Central memory CD8-positive, alpha-beta T cell (primary cell): ENCODE measurements at places on chromosomes 1 and 21.

GRCh38 chr1:171484760-171485374 lies 463 bp upstream of the PRRC2C start:
- H3K4me3 ChIP-seq: peak overlapping the region; percentile 91
- peaks cover 44% of the 10 kb centered on the region for H3K4me1 ChIP-seq
- no peak for DNase-seq
- H3K27ac ChIP-seq: peak overlapping the region; percentile 95
- H3K36me3 ChIP-seq: peaks cover 33% of the 10 kb centered on the region

GRCh38 chr1:246048693-246049092 lies 458.4 kb downstream of the SMYD3 start:
- no peak overlapping the region for H3K4me3 ChIP-seq
- H3K36me3 ChIP-seq: no peaks in the 10 kb centered on the region
- H3K27me3 ChIP-seq: no peaks in the 10 kb centered on the region
- no peak for DNase-seq
- H3K27ac ChIP-seq: no peak overlapping the region

DNA sequence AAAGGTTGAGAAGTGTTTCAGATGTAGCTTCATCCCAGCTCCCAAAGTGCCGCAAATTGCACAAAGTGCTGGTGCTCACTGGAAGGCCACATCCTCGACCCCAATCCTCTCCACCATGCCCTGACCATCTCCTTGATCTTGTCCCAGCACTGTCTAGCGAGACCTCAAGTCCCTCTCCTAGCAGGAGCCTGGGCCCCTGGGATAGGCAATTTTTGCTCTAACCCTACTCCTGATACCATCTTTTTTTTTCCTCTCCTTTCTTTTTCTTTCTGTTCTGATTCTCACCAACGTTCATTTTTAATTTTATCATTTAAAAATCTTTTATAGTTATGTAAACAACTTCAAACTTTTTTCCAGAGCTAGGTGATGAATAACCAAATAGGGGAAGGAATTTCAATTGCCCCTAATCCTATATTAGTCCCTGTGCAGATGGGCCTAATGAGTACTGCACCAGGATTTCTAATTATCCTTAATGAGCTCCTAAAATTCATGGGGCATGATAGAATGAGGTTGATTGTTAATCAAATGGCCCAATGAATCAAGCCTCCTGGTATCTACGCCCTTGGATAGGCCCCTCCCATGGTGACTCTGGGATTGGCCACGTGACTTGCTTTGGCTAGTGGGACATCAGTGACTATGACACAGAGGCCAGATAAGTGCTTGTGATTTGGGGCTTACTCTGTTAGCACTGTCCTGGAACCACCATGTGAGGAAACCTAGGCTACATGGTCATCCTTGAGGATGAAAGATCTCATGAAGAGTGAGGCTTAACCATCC lies 41.5 kb upstream of the TENT5B start:
- H3K27ac ChIP-seq: no peak overlapping the region
- no peaks in the 10 kb centered on the region for H3K36me3 ChIP-seq
- no peak overlapping the region for H3K4me3 ChIP-seq
- H3K27me3 ChIP-seq: no peaks in the 10 kb centered on the region
- DNase-seq: no peak
- no peaks in the 10 kb centered on the region for H3K4me1 ChIP-seq

GRCh38 chr1:56057466-56058405 lies 521.6 kb downstream of the PLPP3 start:
- H3K4me1 ChIP-seq: no peaks in the 10 kb centered on the region
- no peak overlapping the region for H3K27ac ChIP-seq
- H3K27me3 ChIP-seq: no peaks in the 10 kb centered on the region

- no peaks in the 10 kb centered on the region for H3K4me1 ChIP-seq
- H3K4me3 ChIP-seq: no peak overlapping the region
- no peak for DNase-seq
- no peaks in the 10 kb centered on the region for H3K27me3 ChIP-seq
Measured at GRCh38 chr1:195326325-195326724, 1281.9 kb downstream of the KCNT2 start.

DNA sequence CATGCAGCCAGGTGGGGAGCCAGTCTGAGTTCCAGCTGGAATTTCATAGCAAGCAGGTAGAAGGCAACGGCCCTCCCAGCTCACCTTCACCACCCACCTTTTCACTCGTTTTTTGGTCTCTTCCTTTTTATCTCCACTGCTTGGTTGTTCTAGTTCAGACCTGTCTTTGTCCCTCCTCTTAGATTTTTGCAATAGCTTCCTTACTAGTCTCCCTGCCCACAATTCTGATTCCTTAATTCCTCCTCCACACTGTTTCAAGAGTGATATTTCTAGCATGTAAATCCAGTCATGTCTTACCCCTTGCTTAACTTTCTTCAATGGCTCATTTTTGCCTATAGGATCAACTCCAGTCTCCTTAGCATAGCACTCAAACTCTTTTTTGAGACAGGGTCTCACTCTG lies 119.6 kb downstream of the TMEM53 start:
- H3K4me1 ChIP-seq: no peaks in the 10 kb centered on the region
- no peak overlapping the region for H3K27ac ChIP-seq
- peaks cover 13% of the 10 kb centered on the region for H3K27me3 ChIP-seq

DNA sequence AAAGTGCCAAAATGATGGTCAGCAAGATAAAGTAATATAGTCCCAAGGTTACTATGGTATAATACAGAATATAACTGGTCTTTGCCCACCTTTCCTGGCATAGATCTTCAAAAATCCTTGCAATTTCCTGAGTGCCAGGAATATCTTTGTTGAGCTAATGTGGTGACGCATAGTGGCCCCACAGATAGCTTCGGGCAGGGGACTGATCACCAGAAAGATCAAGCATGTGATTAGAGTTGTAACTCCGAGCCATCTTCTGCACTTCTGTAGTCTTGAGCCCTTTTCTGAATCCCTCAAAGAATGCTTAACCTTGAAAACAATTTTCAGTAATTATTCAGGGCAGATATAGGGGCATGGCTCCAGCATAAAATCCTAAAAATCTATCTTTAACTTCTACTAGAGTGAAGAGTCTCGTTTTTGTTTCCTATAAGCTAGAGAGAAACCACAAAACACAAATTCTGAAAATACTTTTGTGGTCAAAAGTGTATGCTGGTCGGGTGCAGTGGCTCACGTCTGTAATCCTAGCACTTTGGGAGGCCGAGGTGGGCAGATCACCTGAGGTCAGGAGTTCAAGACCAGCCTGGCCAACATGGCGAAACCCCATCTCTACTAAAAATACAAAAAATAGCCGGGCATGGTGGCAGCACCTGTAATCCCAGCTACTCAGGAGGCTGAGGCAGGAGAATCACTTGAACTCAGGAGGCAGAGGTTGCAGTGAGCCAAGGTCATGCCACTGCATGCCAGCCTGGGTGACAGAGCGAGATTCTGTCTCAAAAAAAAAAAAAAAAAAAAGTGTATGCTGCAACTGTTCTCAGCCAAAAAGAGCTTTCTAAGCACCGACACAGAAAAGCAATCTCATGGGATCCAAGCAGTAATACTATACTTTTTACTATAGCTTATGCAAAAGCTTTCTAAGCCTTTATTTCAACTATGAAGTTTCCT lies 62.8 kb downstream of the NVL start:
- H3K4me1 ChIP-seq: no peaks in the 10 kb centered on the region
- H3K36me3 ChIP-seq: peaks cover 22% of the 10 kb centered on the region
- H3K27me3 ChIP-seq: no peaks in the 10 kb centered on the region
- H3K4me3 ChIP-seq: no peak overlapping the region
- no peak for DNase-seq

- no peaks in the 10 kb centered on the region for H3K27me3 ChIP-seq
- no peak overlapping the region for H3K4me3 ChIP-seq
- H3K36me3 ChIP-seq: no peaks in the 10 kb centered on the region
- no peaks in the 10 kb centered on the region for H3K4me1 ChIP-seq
- no peak overlapping the region for H3K27ac ChIP-seq
- no peak for DNase-seq
Measured at GRCh38 chr1:71463144-71463543, 382.3 kb upstream of the ZRANB2 start.

GRCh38 chr1:60589916-60590315 lies 492.4 kb upstream of the NFIA start:
- H3K36me3 ChIP-seq: no peaks in the 10 kb centered on the region
- DNase-seq: no peak
- no peak overlapping the region for H3K27ac ChIP-seq
- no peak overlapping the region for H3K4me3 ChIP-seq
- no peaks in the 10 kb centered on the region for H3K27me3 ChIP-seq
- H3K4me1 ChIP-seq: no peaks in the 10 kb centered on the region

GRCh38 chr21:33455686-33456446 lies 23.9 kb downstream of the TMEM50B start:
- H3K4me1 ChIP-seq: no peaks in the 10 kb centered on the region
- H3K27me3 ChIP-seq: no peaks in the 10 kb centered on the region
- no peak overlapping the region for H3K4me3 ChIP-seq
- no peak overlapping the region for H3K27ac ChIP-seq
- no peak for DNase-seq
- peaks cover 18% of the 10 kb centered on the region for H3K36me3 ChIP-seq

DNA sequence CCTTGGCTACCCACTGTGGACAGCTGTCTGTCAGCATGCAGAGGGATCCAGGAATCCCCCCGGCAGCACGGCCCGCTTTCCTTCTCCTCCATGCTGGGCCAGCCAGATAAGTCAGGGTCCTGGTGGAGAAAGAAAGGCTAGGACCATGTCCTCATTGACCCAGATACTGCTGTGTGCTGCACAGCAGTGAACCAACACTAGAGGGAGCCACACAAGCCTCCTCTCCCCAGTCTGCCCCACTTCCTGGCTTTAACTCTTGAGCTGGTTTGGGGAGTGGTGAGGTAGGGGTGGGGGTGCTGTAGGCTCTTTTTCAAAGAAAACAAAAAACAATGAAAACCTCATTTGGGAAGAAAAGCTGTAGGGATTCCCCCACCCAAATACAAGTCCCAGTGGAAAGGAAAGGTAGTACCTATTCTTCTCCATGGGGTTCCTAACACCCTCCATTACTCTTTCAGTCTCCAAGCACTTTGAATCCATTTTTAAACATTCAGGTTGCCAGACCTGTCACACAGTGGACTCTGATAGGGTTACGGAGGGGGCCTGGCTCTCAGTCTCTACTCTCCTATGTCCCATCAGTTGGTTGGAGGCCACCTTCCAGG lies 84.9 kb upstream of the CD1D start:
- no peak overlapping the region for H3K4me3 ChIP-seq
- DNase-seq: no peak
- no peaks in the 10 kb centered on the region for H3K36me3 ChIP-seq
- peaks cover 34% of the 10 kb centered on the region for H3K27me3 ChIP-seq
- H3K4me1 ChIP-seq: no peaks in the 10 kb centered on the region

GRCh38 chr1:219302697-219303096 lies 129.0 kb downstream of the LYPLAL1 start:
- no peak overlapping the region for H3K4me3 ChIP-seq
- no peaks in the 10 kb centered on the region for H3K4me1 ChIP-seq
- H3K27ac ChIP-seq: no peak overlapping the region
- H3K27me3 ChIP-seq: peaks cover 9% of the 10 kb centered on the region
- no peaks in the 10 kb centered on the region for H3K36me3 ChIP-seq

DNA sequence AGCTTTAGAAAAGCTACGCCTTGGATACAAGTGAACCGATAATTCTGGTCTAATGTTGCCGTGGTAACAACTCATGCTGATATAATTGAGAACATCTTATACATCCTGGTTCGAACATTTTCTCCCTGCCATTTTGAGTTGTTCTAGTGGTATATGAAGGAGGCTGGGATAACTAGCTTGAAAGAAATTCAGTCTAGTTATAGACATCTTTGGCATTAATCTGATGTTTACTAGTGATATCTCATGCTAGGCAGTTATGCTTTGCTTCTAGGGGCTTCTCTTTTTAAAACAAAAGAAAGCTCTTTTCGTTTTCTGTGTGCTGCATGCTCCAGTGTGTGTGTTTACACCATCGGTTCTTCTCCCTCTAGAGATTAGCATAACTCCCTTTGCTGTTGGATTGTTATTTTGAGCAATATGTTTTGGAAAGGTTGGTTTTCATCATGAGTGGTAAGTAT lies 20.5 kb downstream of the PRKACB start:
- H3K4me3 ChIP-seq: peak overlapping the region; percentile 61
- H3K36me3 ChIP-seq: peaks cover 4% of the 10 kb centered on the region
- peaks cover 74% of the 10 kb centered on the region for H3K4me1 ChIP-seq
- peak overlapping the region; percentile 60 for H3K27ac ChIP-seq
- no peak for DNase-seq

- H3K36me3 ChIP-seq: no peaks in the 10 kb centered on the region
- no peak for DNase-seq
- H3K4me1 ChIP-seq: no peaks in the 10 kb centered on the region
- no peaks in the 10 kb centered on the region for H3K27me3 ChIP-seq
- no peak overlapping the region for H3K27ac ChIP-seq
- no peak overlapping the region for H3K4me3 ChIP-seq
Measured at GRCh38 chr1:96660503-96660902, 61.1 kb upstream of the PTBP2 start.

- no peak for DNase-seq
- no peak overlapping the region for H3K27ac ChIP-seq
- H3K4me3 ChIP-seq: no peak overlapping the region
- H3K4me1 ChIP-seq: no peaks in the 10 kb centered on the region
Measured at GRCh38 chr21:26759731-26760130, 85.5 kb downstream of the ADAMTS1 start.

GRCh38 chr1:217253351-217253750 lies 377.5 kb downstream of the GPATCH2 start:
- H3K4me3 ChIP-seq: no peak overlapping the region
- no peaks in the 10 kb centered on the region for H3K36me3 ChIP-seq
- no peak overlapping the region for H3K27ac ChIP-seq
- H3K4me1 ChIP-seq: no peaks in the 10 kb centered on the region
- no peaks in the 10 kb centered on the region for H3K27me3 ChIP-seq
- DNase-seq: no peak

DNA sequence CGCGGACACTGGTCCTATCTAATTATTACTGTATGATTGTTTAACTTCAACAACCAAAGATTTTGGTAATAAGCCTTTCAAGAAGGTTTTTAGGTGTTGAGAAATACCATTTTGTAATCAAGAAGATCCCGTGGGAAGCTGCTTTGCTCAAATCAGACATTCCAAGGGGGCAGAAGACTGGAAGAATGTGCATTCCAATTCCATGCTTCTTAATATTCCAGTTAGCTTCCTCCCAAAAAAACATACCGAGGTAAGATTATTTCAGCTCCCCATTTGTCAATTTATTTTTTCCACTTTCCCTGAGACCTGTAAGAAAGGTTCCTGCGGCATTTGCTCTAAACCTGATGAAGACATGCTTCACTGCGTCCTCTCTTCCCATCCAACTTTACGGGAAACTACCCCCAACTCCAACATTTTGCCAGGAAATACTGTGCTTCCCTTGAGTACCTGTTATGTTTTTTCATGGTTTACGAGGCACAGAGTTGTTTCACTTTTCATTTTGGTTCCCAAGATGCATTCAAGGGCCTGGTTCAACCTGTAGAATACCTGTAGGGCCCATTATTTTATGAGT lies 4.1 kb downstream of the CNN3 start:
- no peak for DNase-seq
- H3K27ac ChIP-seq: no peak overlapping the region
- H3K27me3 ChIP-seq: peaks cover 80% of the 10 kb centered on the region
- no peaks in the 10 kb centered on the region for H3K36me3 ChIP-seq
- H3K4me1 ChIP-seq: peaks cover 12% of the 10 kb centered on the region
- H3K4me3 ChIP-seq: no peak overlapping the region
